Mesenchymal stem cell (in vitro differentiated cells and primary cell): ENCODE measurements at places on chromosomes 5 and 9.

- DNase-seq = no peak
Measured at GRCh38 chr9:78971540-78971939, 600.2 kb upstream of the TLE4 start.

DNA sequence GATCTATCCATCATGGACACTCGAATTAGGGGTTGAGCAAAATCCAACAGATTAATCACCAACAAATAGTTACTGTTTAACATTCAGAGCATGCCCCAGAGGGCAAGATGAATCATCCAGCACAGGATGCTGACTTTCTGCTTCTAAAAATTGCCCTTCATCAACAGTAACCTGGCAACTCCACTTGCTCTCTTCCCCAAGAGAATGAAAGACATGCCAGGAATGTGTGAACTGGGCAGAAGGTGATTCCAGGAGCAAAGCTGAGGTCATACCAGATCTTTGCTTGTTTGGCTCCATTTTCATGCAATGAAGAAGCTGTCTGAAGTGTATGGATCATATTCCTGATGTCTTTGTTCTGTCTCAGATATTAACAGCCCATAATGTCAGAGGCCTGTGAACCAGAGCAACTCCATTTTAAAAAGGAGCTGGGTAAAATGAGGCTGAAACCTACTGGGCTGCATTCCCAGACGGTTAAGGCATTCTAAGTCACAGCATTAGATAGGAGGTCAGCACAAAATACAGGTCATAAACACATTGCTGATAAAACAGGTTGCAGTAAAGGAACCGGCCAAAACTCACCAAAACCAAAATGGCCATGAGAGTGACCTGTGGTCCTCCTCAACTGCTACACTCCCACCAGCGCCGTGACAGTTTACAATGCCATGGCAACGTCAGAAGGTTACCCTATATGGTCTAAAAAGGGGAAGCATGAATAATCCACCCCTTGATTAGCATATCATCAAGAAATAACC is 2.5 kb upstream of the ZNF367 start:
- peak; percentile 78 for DNase-seq

GRCh38 chr9:28270156-28270555 is 696.9 kb upstream of the C9orf72 start:
- no peak for DNase-seq

- DNase-seq = no peak
Measured at GRCh38 chr9:26723486-26723885, 169.1 kb downstream of the CAAP1 start.

- no peak for DNase-seq
Measured at GRCh38 chr5:41094871-41095270, 23.7 kb upstream of the MROH2B start.

DNA sequence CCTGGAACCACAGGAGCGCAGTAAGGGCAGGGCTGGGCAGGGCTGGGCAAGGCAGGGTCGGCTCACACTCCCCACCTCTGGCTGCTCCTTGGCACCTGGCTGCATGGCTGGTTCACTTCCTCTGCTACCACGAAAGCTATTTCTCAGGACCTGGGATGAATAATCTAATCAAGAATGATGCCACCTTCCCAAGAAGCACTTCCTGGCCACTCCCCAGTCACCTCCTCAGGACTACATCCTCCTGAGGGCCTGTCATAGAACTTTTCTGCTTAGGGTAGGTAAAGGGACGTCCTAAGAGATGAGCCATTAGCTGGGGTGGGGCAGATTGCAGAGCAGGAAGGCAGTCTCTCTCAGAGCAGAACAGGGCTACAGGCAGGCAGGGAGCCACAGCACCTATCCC is 288.2 kb upstream of the MAP3K1 start:
- no peak for DNase-seq

DNA sequence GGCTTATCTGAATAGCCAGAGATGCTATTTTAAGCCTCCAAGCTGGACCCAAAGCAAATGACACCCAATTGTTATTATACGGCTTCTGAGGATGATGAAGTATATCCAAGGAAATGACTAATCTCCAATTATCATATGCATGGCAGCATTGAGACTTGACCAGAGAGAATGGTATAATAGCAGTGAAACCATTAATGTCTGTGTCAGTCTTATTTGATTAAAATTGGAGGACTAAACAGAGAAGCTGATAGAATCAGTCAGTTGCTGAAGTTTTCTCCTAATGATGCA is 200.5 kb downstream of the EFNA5 start:
- peak; percentile 36 for DNase-seq

DNA sequence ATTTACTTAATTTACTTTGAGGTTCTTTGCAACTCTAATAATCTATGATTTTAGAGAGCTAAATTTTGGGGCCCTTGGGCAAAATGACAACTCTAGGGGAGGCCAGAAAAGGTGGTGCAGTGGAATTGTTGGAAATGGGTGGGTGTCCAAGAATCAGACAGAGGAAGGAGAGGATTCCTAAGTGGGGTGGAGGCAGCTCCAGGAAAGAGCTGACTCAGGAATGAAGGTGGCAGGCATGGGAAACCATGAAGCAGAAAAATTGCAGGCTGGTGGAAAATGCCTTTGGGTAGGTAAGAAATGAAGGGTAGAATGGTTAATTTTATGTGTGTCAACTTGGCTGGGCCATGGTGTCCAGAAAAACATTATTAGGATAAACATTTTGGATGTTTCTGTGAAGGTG is 248.5 kb upstream of the TUT7 start:
- DNase-seq = no peak

- DNase-seq = peak; percentile 50
Measured at GRCh38 chr5:72101828-72102227, 5.4 kb upstream of the MAP1B start.

- DNase-seq = peak; percentile 4
Measured at GRCh38 chr5:176716320-176716719, 69.0 kb downstream of the TSPAN17 start.

- no peak for DNase-seq
Measured at GRCh38 chr9:127960410-127961154, 20.2 kb downstream of the EEIG1 start.

GRCh38 chr9:125145425-125145824 is 2.1 kb upstream of the SCAI start:
- no peak for DNase-seq

DNA sequence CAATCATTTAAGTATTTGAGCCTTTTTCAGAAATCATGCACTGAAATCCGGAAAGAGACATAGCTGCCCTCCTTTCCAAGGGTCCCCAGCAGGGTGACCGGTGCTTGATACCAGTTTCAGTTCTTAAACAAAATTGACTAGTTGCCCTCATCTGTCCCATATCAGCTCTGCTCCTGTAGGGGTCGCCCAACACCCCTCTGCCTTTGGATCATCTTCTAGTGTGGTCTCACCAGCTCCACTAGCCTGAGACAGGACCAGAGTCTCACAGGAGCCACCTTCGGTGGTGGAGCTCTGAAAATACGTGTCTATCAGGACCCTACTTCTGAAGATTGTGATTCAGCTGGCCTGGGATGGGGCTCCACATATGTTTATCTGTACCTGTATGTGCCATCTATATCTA is 428.2 kb downstream of the ENC1 start:
- peak; percentile 38 for DNase-seq

GRCh38 chr9:99577351-99577750 is 244.3 kb upstream of the NR4A3 start:
- DNase-seq = no peak
